ENCODE measurements at places on chromosomes 12 and 14. TPM values are rescaled to one million over a fixed set of nuclear protein-coding genes. Genes with fewer than 3 reads are reported as not detected.

The TMEM179 gene
- polyA plus RNA-seq = not detected

The TMEM121 gene
- polyA plus RNA-seq = not detected

The TSPAN19 gene
- polyA plus RNA-seq = not detected

The ACSM4 gene
- not detected for polyA plus RNA-seq

The MYH6 gene
- polyA plus RNA-seq = not detected

The MMP14 gene
- polyA plus RNA-seq = 0.44 TPM

- H3K36me3 ChIP-seq = no peaks in the 10 kb centered on the region
- H3K27ac ChIP-seq = no peak overlapping the region
- DNase-seq = no peak
- no peak overlapping the region for H3K4me3 ChIP-seq
- H3K4me1 ChIP-seq = peaks cover 3% of the 10 kb centered on the region
Observed at GRCh38 chr14:23639048-23639890, 3.1 kb downstream of the DHRS2 start.

DNA sequence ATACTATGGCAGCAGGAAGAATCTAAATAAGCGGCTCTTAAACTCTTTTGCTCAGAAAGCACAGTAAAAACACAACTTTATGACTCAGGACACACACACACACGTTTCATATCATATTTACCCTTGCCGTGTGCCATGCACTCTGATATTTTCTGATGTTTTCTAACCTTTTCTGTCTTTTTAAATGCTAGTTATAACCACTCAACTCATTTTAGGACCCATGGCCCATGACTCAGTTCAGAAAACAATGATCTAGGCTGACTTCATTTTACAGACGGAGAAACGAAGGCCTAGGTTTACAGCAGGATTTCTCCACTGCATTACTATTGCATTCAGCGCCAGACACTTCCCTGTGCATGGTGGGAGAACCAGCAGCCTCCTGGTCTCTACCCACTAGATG is 9.1 kb downstream of the VWF start:
- no peak for DNase-seq
- peaks cover 9% of the 10 kb centered on the region for H3K4me1 ChIP-seq
- H3K27me3 ChIP-seq = peaks cover 3% of the 10 kb centered on the region
- no peak overlapping the region for H3K27ac ChIP-seq
- no peak overlapping the region for H3K4me3 ChIP-seq

DNA sequence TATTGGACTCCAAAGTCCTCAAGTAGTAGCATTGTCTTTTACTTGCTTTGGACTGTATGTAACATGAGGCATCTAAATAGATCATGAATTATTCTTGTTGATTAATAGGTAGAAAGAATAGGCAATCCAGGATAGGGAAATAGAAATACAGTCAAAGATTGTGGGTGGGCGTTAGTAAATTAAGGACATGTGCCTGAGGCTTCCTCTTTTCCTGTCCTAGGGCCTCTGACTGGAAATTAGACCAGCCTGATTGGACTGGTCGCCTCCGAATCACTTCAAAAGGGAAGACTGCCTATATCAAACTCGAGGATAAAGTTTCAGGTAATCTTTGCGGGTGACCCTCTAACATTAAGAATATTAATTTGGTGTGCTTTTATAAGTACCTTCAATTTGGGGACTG is 7.6 kb downstream of the NECAP1 start:
- no peak overlapping the region for H3K4me3 ChIP-seq
- H3K27me3 ChIP-seq = no peaks in the 10 kb centered on the region
- peaks cover 21% of the 10 kb centered on the region for H3K4me1 ChIP-seq
- no peak for DNase-seq
- peaks cover 55% of the 10 kb centered on the region for H3K36me3 ChIP-seq
- H3K27ac ChIP-seq = no peak overlapping the region

DNA sequence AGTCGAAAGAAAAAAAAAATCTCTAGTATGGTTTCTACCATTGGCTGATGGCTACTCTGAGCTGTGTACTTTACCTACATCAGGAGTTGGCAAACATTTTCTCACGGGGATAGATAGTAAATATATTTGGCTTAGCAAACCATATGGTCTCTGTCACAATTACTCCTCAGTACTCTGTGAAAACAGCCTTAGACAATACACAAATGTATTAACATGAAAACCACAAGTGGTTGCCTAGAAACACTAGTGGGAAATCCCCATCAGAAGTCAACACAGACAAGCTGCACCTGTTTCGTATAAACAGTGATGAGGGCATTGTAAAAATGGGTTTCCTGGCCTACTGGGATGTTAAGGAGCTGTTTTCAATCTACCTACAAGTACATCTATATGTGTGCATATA is 84.6 kb upstream of the NAV3 start:
- DNase-seq = no peak
- H3K27ac ChIP-seq = no peak overlapping the region
- no peaks in the 10 kb centered on the region for H3K36me3 ChIP-seq
- no peak overlapping the region for H3K4me3 ChIP-seq
- no peaks in the 10 kb centered on the region for H3K4me1 ChIP-seq

DNA sequence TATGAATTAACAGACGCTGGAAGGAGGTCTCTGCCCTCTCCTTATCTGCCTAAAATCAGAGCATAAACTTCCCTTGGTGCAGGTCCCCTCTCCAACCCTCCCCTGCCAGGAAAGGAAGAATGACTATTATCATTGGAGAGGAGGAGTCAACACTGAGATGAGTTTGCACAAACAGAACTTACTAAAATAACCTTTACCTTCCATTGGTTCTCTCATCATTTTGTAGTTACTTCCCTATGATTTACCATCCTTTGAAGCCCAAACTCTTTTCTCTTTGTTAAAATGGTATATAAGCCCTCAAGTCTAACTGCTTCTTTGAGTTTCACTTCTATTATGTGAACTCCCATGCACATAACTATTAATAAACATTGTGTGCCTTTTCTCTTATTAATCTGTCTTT is 64.2 kb upstream of the EEA1 start:
- H3K4me1 ChIP-seq = peaks cover 10% of the 10 kb centered on the region
- H3K36me3 ChIP-seq = no peaks in the 10 kb centered on the region
- no peak overlapping the region for H3K27ac ChIP-seq
- no peak overlapping the region for H3K4me3 ChIP-seq
- DNase-seq = no peak
- no peaks in the 10 kb centered on the region for H3K27me3 ChIP-seq

- H3K36me3 ChIP-seq = no peaks in the 10 kb centered on the region
- no peaks in the 10 kb centered on the region for H3K4me1 ChIP-seq
- H3K4me3 ChIP-seq = no peak overlapping the region
- DNase-seq = no peak
- H3K27me3 ChIP-seq = no peaks in the 10 kb centered on the region
- no peak overlapping the region for H3K27ac ChIP-seq
Observed at GRCh38 chr12:76462668-76463224, 96.8 kb downstream of the OSBPL8 start.

GRCh38 chr12:13223941-13224340 is 27.4 kb downstream of the EMP1 start:
- H3K36me3 ChIP-seq = no peaks in the 10 kb centered on the region
- H3K27me3 ChIP-seq = no peaks in the 10 kb centered on the region
- no peak overlapping the region for H3K27ac ChIP-seq
- no peaks in the 10 kb centered on the region for H3K4me1 ChIP-seq
- H3K4me3 ChIP-seq = no peak overlapping the region
- no peak for DNase-seq

DNA sequence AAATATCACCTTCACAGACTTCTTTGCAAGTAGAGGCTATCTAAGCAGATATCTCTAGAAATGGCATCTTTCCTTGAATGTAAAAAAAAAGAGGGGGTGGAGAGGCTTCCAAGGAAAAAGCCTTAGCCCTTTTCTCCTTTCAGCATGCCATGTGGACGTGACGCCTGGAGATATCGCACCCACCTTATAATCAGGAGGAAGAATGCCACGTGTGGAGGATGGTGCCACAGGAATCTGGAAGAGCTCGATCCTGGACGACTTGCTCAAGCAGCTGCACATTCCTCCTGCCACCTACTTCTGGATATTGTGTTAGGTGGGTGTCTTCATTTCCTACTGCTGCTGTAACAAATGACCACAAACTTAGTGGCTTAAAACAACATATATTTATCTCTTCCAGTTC is 203.6 kb downstream of the NUAK1 start:
- H3K36me3 ChIP-seq = no peaks in the 10 kb centered on the region
- no peaks in the 10 kb centered on the region for H3K4me1 ChIP-seq
- no peak overlapping the region for H3K27ac ChIP-seq
- DNase-seq = no peak
- no peaks in the 10 kb centered on the region for H3K27me3 ChIP-seq
- H3K4me3 ChIP-seq = no peak overlapping the region

All from CD14-positive monocyte (primary cell).